Left colon (tissue), 2 donors: ENCODE measurements at places on chromosomes 11 and 22.

GRCh38 chr11:75371949-75372876 is 20.8 kb upstream of the ARRB1 start:
- DNase-seq, result peak; percentile 41

GRCh38 chr11:94417386-94417987 is 16.3 kb upstream of the GPR83 start:
- no peak for DNase-seq

DNA sequence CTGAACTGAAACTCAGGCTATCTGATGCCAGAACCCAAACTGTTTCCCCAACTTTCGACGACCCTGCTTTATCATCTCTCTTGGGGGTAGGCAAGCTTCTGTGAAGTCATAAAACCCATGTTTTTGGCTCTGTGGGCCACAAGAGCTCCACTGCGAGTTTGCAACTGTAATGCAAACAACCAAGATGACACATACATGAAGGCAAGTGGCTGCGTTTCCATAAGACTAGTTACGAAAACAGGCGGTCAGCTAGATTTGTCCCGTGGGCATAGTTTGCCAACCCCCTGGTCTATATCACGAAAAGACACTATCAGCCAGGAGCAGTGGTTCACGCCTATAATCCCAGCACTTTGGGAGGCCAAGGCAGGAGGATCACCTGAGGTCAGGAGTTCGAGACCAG is 37.5 kb downstream of the TPST2 start:
- no peak for DNase-seq

GRCh38 chr11:10388574-10388973 is 66.5 kb upstream of the AMPD3 start:
- no peak for DNase-seq

DNA sequence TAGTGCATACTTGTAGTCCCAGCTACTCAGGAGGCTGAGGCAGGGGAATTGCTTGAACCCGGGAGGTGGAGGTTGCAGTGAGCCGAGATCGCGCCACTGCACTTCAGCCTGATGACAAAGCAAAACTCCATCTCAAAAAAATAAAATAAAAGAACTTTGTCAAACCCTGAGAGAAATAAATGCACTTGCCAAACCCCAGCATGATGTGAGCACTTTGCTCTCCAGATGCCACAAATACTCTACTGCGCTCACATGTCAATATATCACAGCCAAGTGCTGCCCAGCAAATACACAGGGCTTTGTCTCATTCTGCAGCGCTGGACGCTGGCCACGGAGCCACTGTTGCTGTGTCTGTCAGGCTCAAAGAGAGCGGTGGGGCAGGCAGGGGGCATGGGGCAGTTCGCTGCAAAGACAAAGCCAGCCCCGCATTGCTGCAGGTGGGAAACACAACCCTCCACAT is 45.1 kb downstream of the AHNAK start:
- DNase-seq, result no peak

- no peak for DNase-seq
Measured at GRCh38 chr11:30818721-30819120, 232.6 kb upstream of the MPPED2 start.

- DNase-seq, result peak; percentile 18
Measured at GRCh38 chr11:11243590-11244469, 109.2 kb downstream of the CSNK2A3 start.

- DNase-seq, result no peak
Measured at GRCh38 chr11:24082860-24083259, 414.0 kb upstream of the LUZP2 start.
